ENCODE measurements at places on chromosomes 7 and 10. TPM values are rescaled to one million over a fixed set of nuclear protein-coding genes. Genes with fewer than 3 reads are reported as not detected.

WNT16 gene
- 0.06 TPM for total RNA-seq

APBB1IP gene
- total RNA-seq: not detected

NXPH1 gene
- total RNA-seq: not detected

DNAJB12 gene
- total RNA-seq: 22.3 TPM

CFAP69 gene
- total RNA-seq: 1.8 TPM

LRRTM3 gene
- total RNA-seq: 0.05 TPM

ACTL6B gene
- total RNA-seq: not detected

TUBGCP2 gene
- total RNA-seq: 23.3 TPM

PTPRN2 gene
- total RNA-seq: 6.0 TPM

LOXL4 gene
- 8.1 TPM for total RNA-seq

FAM20C gene
- total RNA-seq: 6.1 TPM

PKD2L1 gene
- total RNA-seq: not detected

GHRHR gene
- not detected for total RNA-seq

TSPAN33 gene
- total RNA-seq: 49.1 TPM

CACNB2 gene
- total RNA-seq: not detected

PRSS37 gene
- not detected for total RNA-seq

SFTPD gene
- total RNA-seq: not detected

MEOX2 gene
- total RNA-seq: not detected

SORCS3 gene
- not detected for total RNA-seq
